Activated CD8-positive, alpha-beta memory T cell treated with anti-CD3 and anti-CD28 coated beads, Interleukin-2, amount 10 ng/mL, durations not matched to agents 7 days and 5 days (primary cell): ENCODE measurements at places on chromosomes 6 and 20.

DNA sequence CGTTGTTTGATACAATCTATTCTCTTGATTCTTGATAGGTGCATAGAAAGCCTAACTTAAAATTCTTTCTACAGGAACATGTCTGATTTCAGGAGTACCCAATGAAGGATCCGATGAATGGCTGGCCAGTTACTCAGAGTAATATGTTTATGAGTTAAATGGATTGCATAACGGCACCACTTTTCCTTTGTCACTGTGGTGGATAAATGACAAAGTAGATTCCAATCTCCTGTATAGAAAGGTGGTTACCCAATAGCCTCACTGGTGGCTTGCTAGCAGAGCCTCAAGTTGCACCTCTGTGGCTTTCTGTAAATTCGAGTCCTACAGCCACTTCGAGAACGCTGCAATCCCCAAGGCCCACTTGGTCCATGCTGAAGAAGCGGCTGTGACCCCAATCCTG, 28.4 kb downstream of the LHFPL5 start:
- no peak for DNase-seq

DNA sequence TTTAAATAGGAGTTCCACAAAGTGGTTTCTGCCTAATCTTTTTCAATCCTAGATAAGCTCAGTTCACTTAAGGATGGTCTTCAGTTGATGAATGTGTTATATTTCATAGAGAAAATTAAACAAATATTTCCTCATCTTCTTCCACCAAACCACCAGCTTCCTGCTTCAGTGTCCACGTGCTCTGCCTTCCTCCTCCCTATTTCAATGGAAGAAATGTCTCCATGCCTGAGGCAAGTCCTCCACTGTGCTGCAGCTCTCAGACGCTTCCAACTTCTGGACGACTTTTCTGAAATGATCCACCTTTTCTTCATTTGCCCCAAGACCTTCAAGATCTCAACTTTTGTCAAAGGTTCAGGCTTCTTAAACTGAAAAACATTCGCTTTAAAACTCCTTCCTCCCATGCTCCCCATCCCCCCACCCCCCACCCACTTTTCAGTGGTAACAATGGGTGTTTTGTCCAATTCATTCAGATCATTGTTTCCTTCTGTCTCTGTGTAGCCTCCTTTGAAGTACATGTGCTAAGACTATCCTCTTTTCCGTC, 25.3 kb upstream of the FABP7 start:
- DNase-seq = no peak

DNA sequence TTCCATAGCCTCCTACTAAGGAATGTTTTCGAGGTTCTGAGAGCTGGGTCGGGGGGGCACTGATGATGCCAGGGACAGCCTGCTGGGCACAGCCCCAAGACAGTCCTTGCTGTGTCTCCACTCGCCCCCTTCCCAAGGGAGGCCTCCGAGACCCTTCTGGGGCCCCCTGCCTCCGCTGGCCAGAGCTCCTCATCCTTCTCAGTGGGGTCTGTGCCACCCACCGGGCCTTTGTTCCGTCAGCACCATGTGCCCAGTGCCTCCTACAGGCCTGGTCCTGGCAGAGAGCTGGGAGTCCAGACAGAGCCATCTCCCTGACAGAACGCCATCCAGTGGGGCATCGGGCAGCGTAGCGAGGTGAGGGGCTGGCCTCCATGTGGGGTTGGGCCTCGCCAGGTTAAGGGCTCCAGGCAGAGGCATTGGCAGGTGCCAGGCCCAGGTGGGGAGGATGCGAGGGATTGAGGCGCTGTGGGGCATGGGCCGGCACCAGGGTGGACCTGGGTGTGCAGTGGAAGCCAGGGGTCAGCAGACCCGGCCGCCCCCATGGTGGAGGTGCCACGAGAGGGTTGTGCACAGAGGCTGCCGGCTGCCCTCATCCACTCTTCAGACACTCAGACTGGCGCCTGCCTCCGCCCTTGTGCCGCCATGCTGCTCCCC, 13.3 kb downstream of the RBM38 start:
- no peak for DNase-seq

DNA sequence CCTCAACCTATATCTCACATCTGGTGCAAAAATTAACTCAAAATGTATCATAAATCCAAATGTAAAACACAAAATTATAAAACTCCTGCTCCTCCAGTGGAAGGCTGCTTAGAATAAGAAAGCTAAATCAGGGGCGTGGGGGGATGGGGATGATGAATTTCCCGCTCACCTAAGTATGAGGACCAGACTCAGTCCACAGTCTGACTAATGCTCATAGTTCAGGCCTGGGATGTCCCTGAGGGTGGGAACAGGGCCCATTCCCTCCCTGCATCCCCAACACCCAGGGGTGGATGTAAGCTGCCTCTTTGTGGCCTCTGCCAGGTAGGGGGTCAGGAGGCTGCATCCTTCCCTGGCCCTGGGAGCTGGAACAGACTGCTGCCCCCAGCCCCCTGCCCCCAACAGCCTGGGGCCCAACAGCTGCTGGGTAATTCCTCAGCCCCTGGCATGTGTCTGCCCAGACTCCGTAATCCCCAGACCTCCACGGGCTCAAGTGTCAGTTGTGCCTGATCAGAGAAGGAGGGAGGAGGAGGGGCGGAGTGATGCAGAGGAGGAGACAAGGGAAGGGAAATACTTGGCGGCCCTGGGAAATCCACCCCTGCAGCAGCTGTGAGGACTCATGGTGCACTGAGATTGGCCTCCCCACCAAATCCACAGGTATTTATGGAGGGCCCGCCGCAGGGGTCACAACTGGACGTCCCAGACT, 224.5 kb downstream of the PREX1 start:
- no peak for DNase-seq

- DNase-seq = no peak
Measured at GRCh38 chr6:21997119-21998037, 299.5 kb downstream of the PRL start.

- DNase-seq = no peak
Measured at GRCh38 chr6:126905917-126906316, 212.6 kb upstream of the RSPO3 start.

- DNase-seq = no peak
Measured at GRCh38 chr6:101847690-101848089, 454.2 kb downstream of the GRIK2 start.

DNA sequence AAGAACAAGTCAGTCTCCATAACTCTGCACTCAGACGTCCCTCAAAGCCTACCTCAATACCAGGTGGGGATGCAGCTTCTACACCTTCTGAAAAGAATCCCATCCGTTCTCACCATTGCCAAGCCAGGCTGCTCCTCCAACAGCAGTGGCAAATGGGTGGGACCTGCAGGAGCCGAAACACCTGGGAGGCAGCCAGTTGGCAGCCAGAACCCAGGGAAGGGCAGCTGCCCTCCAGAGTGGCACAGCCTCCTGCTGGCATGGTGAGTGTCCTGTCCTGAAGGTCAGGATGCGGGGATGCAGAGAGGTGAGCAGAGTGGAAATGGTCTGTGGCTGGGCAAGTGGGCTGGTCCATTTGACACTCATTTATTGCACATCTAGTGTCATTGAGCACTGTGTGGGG, 210.6 kb upstream of the CDH4 start:
- DNase-seq = no peak

GRCh38 chr6:140445474-140446004, 1071.1 kb upstream of the CITED2 start:
- DNase-seq = no peak

- DNase-seq = no peak
Measured at GRCh38 chr6:126718600-126719327, 378.8 kb downstream of the CENPW start.

GRCh38 chr6:155261111-155261900, 2.5 kb upstream of the CLDN20 start:
- DNase-seq = no peak

GRCh38 chr6:80173411-80173810, 66.9 kb downstream of the BCKDHB start:
- DNase-seq = no peak

GRCh38 chr6:144416244-144416643, 131.1 kb downstream of the UTRN start:
- no peak for DNase-seq

GRCh38 chr20:45432294-45432693, 16.4 kb downstream of the PIGT start:
- peak; percentile 50 for DNase-seq

GRCh38 chr6:53585208-53585900, 40.5 kb upstream of the GCLC start:
- no peak for DNase-seq

DNA sequence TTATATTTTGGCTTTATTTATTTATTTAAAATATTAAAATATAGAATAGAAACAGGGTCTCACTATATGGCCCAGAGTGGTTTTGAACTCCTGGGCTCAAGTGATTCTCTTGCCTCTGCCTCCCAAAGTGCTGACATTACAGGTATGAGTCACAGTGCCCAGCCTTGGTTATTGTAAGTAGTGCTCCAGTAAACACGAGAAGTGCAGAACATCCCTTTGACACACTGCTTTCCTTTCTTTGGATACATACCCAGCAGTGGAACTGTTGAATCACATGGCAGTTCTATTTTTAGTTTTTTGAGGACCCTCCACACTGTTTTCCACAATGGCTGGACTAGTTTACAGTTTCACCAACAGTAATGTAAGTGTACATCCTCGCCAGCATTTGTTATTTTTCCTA, 203.9 kb downstream of the PHF3 start:
- DNase-seq = no peak

DNA sequence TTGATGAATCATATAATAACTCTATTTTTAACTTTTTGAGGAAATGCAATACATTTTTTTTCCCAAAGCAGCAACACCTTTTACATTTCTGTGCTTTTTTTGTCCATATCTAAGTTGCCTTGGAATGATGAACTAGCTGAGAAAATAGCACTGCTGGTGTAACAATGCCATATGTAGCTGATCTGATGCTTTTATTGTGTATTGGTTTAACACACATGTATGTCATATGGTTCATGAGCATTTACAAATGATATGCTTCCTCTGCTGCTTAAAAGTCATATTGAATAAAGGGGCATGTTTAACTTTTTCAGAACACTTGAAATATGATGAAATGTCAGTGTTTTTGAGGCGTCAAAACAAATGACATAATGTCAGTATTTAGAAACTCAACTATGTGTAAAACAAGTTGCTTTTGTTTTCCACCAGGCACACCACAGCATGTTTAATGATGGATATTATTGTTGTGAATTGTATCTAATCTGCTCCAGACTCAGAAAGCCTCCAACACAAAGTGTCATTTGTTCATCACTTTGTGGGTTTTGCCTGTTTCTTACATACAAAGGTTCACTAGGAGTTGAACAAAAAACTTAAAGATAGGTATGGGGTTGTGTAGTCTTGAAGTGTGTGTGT, 775.8 kb upstream of the FLRT3 start:
- DNase-seq = no peak

- DNase-seq = no peak
Measured at GRCh38 chr6:130447374-130447773, 81.6 kb downstream of the TMEM200A start.

DNA sequence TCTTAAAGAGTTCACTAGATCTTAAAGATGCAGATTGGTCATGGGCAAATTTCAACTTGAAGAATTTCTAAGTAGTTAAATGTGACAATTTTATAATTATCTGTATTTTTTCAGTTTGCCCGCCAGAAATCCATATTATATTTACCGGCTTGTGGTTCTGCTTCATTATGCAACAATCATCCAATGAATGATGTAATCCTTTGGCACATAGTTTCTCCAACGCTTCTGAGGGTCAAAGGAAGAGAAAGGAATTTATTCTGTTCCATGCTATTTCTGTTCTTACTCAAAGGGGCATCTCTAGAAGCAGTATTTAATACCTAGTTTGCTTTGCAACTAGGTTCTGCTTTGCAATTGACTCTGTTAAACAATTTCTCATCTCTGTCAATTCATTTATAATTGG, 359.3 kb upstream of the PLCB4 start:
- no peak for DNase-seq

- no peak for DNase-seq
Measured at GRCh38 chr6:10995114-10995707, 48.9 kb downstream of the ELOVL2 start.

DNA sequence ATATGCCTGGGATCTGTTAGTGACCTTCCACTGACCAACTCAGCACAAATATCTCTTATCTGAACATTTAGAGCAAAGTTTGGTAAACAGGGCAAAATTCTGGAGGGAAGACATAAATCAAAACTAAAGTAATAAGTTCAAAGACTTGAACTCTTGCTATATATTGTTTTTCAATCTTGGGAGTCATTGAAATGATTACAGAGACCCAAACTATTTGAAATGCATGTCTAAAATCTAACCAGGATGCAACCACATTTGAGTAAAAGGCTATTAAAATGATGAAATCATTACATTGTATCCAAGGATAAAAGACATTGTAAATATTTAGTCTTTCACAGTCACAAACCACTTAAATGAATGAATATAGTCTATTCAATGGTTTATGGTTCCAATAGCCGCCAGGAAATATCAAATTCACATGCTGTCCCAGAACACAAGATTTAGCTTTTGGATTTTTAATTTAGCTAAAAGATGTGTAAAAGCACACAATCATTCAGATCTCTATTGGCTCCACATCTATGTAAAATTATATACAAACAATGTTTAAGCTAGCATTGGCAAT, 256.6 kb upstream of the EPHA7 start:
- DNase-seq = no peak

DNA sequence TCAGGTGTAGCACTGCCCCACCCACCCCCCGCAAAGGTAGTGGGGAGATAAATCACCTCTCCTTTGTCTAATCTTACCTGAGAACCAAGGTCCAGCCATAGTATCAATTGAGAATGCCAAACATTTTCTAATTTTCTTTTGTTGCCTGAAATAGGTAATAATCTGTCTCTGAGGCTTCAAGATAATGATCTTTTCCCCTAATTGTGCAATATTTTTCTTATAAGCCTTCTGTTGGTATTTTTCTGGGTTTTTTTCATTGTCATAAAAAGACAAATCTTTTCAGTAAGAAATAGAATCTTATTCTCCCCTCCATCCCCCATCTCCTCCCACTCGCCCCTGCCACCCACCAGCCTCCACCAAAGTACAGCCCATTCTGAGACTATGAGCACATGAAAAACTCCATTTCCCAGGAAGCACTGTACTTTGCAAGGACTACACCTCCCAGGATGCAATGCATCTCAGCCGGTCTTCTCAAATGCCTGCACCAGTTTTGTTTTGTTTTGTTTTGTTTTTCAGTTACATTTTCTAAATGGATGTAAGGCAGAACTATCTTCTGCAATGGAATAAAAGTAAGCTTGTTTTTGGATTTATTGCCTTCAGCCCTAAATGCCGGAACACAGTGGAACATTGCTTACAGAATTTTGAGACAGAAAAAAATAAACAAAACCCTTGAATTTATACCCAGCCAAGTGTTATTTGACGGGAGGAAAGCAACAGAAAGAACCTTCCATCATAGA, 268.0 kb downstream of the TFAP2A start:
- DNase-seq = no peak

DNA sequence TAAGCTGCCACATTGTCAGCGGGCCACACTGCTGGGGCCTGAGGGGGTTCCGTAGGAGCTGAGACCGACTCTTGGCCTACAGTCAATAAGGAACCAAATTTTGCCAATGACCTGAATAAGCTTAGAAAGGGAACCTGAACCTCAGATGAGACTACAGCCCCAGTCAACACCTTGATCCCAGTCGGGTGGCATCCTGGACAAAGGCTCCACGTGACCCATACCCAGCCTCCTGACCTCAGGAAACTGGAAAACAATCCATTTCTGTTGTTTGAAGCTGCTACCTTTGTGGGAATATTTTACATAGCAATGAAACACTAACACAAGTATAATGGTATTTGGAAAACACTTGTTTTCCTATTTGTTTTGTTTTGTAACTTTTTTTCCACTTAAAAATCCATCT, 179.9 kb upstream of the RALGAPA2 start:
- DNase-seq = no peak
